ENCODE measurements at places on chromosomes 2 and 18.

DNA sequence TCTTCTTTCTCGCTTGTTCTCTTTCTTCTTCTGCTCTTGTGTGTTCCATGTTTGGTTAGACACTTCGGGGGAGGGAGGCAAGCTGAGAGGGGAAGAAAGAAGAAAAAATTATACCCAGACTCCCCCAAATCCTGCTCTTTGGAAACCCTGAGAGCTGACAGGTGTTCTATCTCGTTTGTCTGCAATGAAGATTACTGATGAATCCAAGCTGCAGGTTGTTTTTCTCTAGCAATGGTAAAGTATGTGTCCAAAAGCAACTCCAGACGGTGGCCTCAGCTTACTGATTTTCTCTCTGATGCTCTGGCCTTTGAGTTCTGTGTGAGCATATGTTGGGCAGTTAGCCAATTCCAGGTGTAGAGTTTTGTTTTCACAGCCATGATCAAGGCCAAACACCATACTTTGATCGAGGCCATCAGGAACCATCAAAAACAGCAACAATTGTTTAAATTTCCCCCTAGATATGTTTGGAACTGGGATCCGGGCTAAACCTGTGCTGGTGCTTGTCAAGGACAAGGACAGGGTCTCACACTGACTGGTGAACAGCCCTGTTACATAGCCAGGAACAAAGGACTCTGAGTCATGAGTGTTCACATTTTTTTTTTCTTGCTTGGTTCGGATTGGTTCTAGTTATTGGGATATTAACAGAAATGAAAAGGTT is 142.0 kb downstream of the PRKCE start:
- DNase-seq = no peak
- H3K4me3 ChIP-seq = no peak overlapping the region
- H3K27me3 ChIP-seq = no peaks in the 10 kb centered on the region
- no peaks in the 10 kb centered on the region for H3K36me3 ChIP-seq
- H3K27ac ChIP-seq = no peak overlapping the region

DNA sequence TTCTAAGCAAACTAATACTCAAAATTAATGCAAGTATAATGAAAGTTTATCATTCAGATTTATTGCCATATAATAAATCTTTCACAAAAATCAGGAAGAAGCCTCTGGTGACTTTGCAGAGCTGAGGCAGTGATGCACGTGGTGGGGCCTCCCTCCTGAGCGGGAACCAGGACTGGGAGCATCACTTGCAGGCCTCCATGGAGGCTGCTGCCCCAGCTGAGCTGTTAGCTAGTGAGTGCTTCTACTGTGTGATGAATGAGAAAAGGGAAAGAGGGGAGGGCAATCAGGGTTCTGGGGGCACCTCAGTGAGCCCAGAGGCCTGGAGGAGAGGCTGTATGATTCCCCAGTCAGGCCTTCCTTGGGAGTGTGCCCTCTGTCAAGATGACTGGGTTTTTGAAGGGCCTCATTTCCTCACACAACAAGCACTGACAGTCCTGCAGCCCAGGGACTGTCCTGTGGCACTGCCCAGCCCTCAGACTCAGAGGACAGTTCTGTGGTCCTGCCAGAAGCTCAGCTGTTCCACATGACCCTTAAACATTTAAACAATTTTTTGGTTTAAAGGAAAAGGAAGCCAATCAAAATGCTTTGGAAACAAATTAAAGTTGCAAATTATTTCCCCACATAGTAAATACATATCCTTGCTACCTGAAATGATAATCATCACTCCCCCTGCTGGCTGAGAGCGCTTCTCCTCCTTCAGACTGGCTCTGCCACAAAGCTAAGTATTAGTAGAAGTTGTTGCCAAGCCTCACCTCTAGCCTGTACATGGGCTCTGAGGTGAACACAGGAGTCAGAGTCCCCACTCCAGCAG is 90.9 kb upstream of the SMAD7 start:
- no peak overlapping the region for H3K27ac ChIP-seq
- H3K36me3 ChIP-seq = no peaks in the 10 kb centered on the region
- no peaks in the 10 kb centered on the region for H3K27me3 ChIP-seq
- no peak overlapping the region for H3K4me3 ChIP-seq
- DNase-seq = no peak

DNA sequence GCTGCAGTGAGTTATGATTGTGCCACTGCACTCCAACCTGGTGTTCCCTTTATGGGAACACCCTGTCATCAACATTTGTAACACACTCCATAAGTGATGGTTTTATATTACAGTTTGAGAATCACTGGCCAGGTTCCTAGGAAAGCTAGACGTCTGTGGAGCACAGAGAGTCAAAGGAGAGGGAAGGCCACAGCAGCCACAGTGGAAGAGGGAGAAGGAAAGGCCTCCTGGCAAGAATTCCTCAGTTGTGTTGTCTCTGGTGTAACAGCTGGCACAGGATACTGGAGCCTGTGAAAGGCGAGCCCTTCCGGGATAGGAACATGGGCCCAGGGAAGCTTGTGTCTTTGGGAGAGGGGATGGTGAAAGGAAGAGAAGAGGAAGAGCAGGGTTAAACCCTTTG is 360.5 kb upstream of the PIK3C3 start:
- no peak overlapping the region for H3K27ac ChIP-seq
- no peak for DNase-seq
- no peaks in the 10 kb centered on the region for H3K4me1 ChIP-seq
- H3K36me3 ChIP-seq = no peaks in the 10 kb centered on the region

DNA sequence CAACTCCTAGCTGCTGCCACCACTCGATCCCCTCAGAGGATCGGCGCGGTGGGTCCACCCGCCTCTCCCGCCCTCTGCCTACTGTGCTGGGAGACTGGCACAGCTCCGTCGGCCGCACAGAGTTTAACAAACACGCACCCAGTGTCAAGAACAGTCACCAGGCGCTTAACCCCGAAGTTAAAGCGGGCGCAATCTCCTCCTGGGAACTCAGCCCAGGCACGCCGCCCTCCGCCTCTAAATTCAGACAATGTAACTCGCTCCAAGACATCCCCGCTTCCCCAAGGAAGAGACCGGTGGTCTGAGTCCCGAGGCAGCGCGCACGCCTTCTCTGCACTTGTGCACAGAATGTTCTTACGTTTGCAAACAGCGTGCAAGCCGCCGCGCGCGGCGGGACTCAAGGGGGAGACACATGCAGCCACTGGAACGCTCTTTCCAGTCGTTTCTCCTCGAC is 533 bp downstream of the CXCR4 start:
- H3K27ac ChIP-seq = no peak overlapping the region
- peak overlapping the region; percentile 42 for H3K4me3 ChIP-seq
- H3K27me3 ChIP-seq = peaks cover 13% of the 10 kb centered on the region
- peaks cover 1% of the 10 kb centered on the region for H3K4me1 ChIP-seq
- DNase-seq = no peak

- H3K4me1 ChIP-seq = no peaks in the 10 kb centered on the region
- H3K36me3 ChIP-seq = no peaks in the 10 kb centered on the region
- H3K27me3 ChIP-seq = no peaks in the 10 kb centered on the region
- H3K4me3 ChIP-seq = no peak overlapping the region
- DNase-seq = no peak
Observed at GRCh38 chr2:60872510-60872928, 8.9 kb upstream of the REL start.

- DNase-seq = no peak
- no peaks in the 10 kb centered on the region for H3K27me3 ChIP-seq
- no peaks in the 10 kb centered on the region for H3K36me3 ChIP-seq
- no peak overlapping the region for H3K27ac ChIP-seq
- H3K4me1 ChIP-seq = no peaks in the 10 kb centered on the region
- H3K4me3 ChIP-seq = no peak overlapping the region
Observed at GRCh38 chr2:126496493-126496892, 159.5 kb upstream of the GYPC start.

- no peak for DNase-seq
- H3K27me3 ChIP-seq = no peaks in the 10 kb centered on the region
- no peak overlapping the region for H3K4me3 ChIP-seq
Observed at GRCh38 chr2:4502230-4502843, 799.0 kb downstream of the DCDC2C start.

GRCh38 chr2:180539541-180539940 is 440.9 kb upstream of the UBE2E3 start:
- no peak overlapping the region for H3K27ac ChIP-seq
- H3K4me1 ChIP-seq = no peaks in the 10 kb centered on the region
- no peaks in the 10 kb centered on the region for H3K27me3 ChIP-seq
- no peaks in the 10 kb centered on the region for H3K36me3 ChIP-seq
- no peak for DNase-seq

GRCh38 chr18:57627488-57627887 is 5.9 kb upstream of the NARS1 start:
- no peaks in the 10 kb centered on the region for H3K4me1 ChIP-seq
- no peak overlapping the region for H3K4me3 ChIP-seq
- H3K27ac ChIP-seq = no peak overlapping the region

GRCh38 chr2:222257645-222258044 is 41.2 kb downstream of the PAX3 start:
- H3K4me3 ChIP-seq = no peak overlapping the region
- no peak for DNase-seq
- no peaks in the 10 kb centered on the region for H3K36me3 ChIP-seq
- no peak overlapping the region for H3K27ac ChIP-seq

GRCh38 chr2:190722835-190723234 is 74.0 kb downstream of the NAB1 start:
- H3K36me3 ChIP-seq = no peaks in the 10 kb centered on the region
- no peak overlapping the region for H3K27ac ChIP-seq
- DNase-seq = no peak
- H3K27me3 ChIP-seq = no peaks in the 10 kb centered on the region
- no peak overlapping the region for H3K4me3 ChIP-seq

GRCh38 chr18:36006997-36007396 is 34.5 kb downstream of the RMP24 start:
- H3K27me3 ChIP-seq = no peaks in the 10 kb centered on the region
- H3K36me3 ChIP-seq = no peaks in the 10 kb centered on the region
- DNase-seq = no peak
- H3K27ac ChIP-seq = no peak overlapping the region

- H3K4me3 ChIP-seq = no peak overlapping the region
- H3K36me3 ChIP-seq = no peaks in the 10 kb centered on the region
- DNase-seq = no peak
- H3K4me1 ChIP-seq = peaks cover 19% of the 10 kb centered on the region
- H3K27ac ChIP-seq = no peak overlapping the region
Observed at GRCh38 chr18:46415532-46416252, 241.3 kb downstream of the LOXHD1 start.

DNA sequence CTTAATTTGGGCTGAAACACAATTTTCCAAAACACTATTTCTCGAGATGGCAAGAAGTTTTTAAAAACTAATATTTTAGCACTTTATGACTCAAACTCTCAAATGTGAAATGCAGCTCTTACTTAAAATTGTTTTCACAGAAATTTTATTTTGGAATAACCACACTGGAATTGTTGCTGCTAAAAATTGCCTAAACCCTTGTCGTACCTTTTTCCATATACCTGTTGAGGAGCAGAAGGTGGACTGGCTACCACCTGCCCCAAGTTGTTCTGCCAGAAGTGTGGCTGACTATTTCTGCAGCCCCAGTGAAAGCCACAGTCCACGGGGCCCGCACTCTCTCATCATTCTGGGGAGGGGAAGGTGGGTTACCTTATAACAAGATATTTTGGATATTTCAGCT is 23.4 kb downstream of the TNFRSF11A start:
- H3K27ac ChIP-seq = no peak overlapping the region
- no peaks in the 10 kb centered on the region for H3K36me3 ChIP-seq
- H3K4me1 ChIP-seq = peaks cover 6% of the 10 kb centered on the region

GRCh38 chr2:17388798-17389197 is 129.4 kb downstream of the RAD51AP2 start:
- H3K27ac ChIP-seq = no peak overlapping the region
- DNase-seq = no peak
- no peak overlapping the region for H3K4me3 ChIP-seq
- no peaks in the 10 kb centered on the region for H3K36me3 ChIP-seq
- H3K27me3 ChIP-seq = no peaks in the 10 kb centered on the region

- no peak overlapping the region for H3K27ac ChIP-seq
- no peak overlapping the region for H3K4me3 ChIP-seq
- H3K27me3 ChIP-seq = no peaks in the 10 kb centered on the region
- no peak for DNase-seq
Observed at GRCh38 chr2:73022024-73022568, 49.4 kb downstream of the SFXN5 start.

DNA sequence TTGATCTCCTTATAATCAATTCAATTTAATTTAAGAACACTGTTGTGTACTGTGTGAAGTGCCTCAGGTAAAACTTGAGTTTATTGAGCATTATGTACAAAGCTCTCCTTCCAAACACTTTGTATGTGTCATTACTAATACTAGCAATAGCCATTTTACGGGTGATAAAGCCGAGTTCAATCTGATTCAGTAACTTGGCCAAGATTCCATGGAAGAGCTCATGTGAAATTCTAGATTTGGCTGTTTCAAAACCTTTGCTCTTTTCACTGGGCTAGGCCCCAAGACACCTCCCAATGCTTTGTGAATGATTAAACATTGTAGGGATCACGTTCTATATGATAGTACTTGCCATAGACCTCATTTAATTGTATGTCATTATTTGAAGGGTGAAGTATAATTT is 8.9 kb upstream of the NFE2L2 start:
- H3K27ac ChIP-seq = no peak overlapping the region
- H3K27me3 ChIP-seq = no peaks in the 10 kb centered on the region
- no peak for DNase-seq
- no peak overlapping the region for H3K4me3 ChIP-seq
- H3K36me3 ChIP-seq = no peaks in the 10 kb centered on the region

DNA sequence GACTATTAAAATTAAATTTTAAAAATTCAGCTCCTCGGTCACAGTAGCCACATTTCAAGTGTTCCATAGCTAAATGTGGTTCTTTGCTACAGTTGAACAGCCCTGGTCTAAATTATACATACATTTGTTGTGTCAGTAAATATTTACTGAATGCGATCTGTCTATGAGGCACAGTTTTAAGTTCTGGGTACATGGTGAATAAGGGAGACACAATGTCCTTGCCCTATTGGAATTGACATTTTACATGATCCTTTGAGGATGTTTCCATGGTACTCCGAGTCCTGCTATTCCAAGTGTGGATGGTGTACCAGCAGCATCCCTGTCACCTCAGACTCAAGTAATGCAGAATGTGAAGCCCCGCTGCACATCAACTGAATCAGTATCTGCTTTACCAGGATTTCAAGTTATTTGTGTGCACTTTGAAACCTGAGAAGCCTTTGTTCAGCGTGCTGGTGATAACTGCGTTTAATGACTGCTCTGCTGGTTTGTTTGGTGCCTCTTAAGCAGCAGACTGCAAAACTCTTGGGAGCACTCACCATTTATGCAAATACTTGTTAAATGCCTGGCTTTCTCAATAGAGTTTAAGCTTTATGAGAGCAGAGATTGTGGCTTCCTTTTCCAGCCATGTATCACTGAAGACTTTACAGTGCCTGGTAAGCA is 1.5 kb downstream of the GALNT1 start:
- no peak overlapping the region for H3K4me3 ChIP-seq
- no peak overlapping the region for H3K27ac ChIP-seq
- H3K27me3 ChIP-seq = no peaks in the 10 kb centered on the region
- H3K36me3 ChIP-seq = 0 out of 2 replicates have a peak, but pooled peaks cover 3% of the 10 kb centered on the region
- H3K4me1 ChIP-seq = peaks cover 6% of the 10 kb centered on the region
- no peak for DNase-seq

GRCh38 chr2:68908392-68908970 is 37.3 kb upstream of the BMP10 start:
- no peak overlapping the region for H3K4me3 ChIP-seq
- H3K27me3 ChIP-seq = no peaks in the 10 kb centered on the region
- H3K36me3 ChIP-seq = no peaks in the 10 kb centered on the region
- H3K27ac ChIP-seq = no peak overlapping the region
- DNase-seq = peak; percentile 31

- H3K4me1 ChIP-seq = no peaks in the 10 kb centered on the region
- H3K4me3 ChIP-seq = no peak overlapping the region
- H3K27me3 ChIP-seq = no peaks in the 10 kb centered on the region
- no peak overlapping the region for H3K27ac ChIP-seq
- no peaks in the 10 kb centered on the region for H3K36me3 ChIP-seq
Observed at GRCh38 chr2:51420511-51420910, 388.6 kb upstream of the NRXN1 start.

GRCh38 chr2:228927028-228928010 is 343.8 kb downstream of the PID1 start:
- no peak overlapping the region for H3K4me3 ChIP-seq
- H3K27me3 ChIP-seq = no peaks in the 10 kb centered on the region
- no peaks in the 10 kb centered on the region for H3K4me1 ChIP-seq
- no peak for DNase-seq
- H3K36me3 ChIP-seq = no peaks in the 10 kb centered on the region
